CD4-positive, alpha-beta T cell treated with Interleukin-6 for 4 hours (primary cell): ENCODE measurements at places on chromosomes 13 and 19.

DNA sequence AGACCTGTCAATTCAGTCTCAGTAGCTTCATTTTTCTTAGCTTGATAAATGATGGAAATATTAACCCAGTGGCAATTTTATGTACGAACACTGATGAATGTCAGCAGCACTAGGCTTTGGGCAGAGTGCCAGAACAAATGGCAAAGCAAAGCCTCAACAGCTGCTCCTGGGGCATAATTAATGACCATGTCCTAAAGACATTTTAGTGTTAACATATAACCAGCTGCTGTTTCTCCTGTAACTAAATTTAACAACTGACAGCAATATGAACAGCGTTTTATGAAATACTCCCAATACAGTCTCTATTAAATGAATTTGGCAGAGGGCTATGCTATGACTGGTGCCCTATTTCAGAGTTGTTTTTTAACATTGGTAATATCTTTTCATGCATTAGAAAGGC, 47.1 kb downstream of the ZNF568 start:
- no peak for DNase-seq

- DNase-seq = no peak
These were observed 210.4 kb upstream of the SOX1 start for GRCh38 chr13:111856571-111856970.

GRCh38 chr13:30715372-30715756, 20.0 kb upstream of the ALOX5AP start:
- no peak for DNase-seq

DNA sequence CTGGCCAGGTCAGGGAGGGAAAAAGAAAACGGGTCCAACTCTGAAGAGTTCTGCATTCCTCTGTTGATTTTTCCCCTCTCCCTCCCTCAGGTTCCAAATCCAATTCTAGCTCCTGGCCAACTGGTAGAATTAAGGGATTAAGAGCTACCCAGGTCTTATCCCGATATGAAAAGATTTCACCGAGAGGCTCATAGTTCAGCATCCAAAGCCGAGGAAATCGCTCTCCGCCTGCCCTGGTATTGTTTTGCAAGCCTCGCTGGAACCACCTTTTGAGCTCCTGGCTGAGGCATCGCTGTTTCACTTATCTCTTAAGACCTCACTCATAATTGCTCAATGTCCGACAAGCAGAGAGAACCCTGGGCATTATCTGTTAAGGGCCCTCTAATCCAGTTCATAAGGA, 180.4 kb downstream of the URI1 start:
- DNase-seq = no peak

- no peak for DNase-seq
These were observed 5.8 kb downstream of the CEBPA start for GRCh38 chr19:33296488-33296971.

- DNase-seq = no peak
These were observed 87.0 kb downstream of the SLAIN1 start for GRCh38 chr13:77784515-77784914.

DNA sequence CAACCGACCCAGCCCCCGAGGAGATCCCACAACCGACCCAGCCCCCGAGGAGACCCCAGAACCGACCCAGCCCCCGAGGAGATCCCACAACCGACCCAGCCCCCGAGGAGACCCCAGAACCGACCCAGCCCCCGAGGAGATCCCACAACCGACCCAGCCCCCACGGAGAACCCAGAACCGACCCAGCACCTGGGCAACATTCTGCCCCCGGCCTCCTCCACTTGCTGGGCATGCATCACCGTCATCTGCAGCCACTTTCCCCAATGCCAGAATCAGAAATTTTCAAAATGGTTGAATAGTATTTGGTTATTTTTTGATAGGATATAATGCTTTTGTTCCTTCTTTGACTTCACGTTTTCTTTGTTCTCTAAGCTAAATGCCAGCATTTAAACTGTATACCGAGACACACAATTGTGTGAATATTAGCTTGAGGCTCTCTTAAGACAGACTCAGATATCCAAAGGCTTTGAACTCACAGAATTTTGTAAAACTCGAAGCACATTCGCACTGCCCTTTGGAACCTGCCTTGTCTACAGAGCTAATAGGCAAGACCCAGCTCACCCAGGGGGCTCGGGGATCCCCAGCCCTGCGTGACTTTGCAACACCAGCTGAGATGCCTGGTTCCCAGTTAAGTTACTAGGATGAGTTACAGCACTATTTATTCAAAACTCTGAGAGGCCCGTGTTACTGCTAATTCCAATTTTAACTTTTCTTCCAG, 15.5 kb upstream of the RASA3 start:
- no peak for DNase-seq

- no peak for DNase-seq
These were observed 218.1 kb downstream of the TBC1D4 start for GRCh38 chr13:75263741-75264407.

GRCh38 chr13:37493775-37494174, 104.8 kb downstream of the POSTN start:
- DNase-seq = no peak

DNA sequence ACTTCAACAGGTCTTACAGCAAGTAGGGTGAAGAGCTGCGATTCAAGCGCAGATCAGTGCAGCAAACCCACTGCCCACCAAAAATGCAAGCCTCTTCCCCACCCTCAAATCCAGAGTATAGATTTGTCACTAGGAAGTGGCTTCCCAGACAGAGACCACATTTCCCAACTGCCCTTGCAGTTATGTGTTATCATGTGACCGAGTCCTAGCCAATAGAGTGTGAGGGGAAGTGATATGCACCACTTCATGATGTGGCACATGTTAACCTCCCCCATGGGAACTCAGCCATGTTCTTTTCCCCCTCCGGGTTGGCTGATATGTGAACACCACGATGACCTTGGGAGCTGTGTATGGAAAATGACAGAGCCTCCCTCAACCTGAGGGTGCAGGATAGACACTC, 50.8 kb downstream of the MBD3L2B start:
- no peak for DNase-seq
